NCI-H1417 (cell line): ENCODE measurements at places on chromosomes 7 and 10.

DNA sequence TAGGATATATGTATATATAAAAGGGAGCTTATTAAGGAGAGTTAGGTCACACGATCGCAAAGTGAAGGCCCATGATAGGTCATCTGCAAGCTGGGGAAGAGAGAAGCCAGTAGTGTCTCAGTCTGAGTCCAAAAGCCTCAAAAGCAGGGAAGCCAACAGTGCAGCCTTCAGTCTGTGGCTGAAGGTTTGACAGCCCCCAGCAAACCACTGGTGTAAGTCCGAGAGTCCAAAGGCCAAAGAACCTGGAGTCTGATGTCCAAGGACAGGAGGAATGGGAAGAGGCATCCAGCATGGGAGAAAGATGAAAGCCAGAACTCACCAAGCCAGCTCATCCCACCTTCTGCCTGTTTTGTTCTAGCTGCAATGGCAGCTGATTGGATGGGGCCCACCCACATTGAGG is 88.9 kb upstream of the TBX20 start:
- DNase-seq, result no peak

DNA sequence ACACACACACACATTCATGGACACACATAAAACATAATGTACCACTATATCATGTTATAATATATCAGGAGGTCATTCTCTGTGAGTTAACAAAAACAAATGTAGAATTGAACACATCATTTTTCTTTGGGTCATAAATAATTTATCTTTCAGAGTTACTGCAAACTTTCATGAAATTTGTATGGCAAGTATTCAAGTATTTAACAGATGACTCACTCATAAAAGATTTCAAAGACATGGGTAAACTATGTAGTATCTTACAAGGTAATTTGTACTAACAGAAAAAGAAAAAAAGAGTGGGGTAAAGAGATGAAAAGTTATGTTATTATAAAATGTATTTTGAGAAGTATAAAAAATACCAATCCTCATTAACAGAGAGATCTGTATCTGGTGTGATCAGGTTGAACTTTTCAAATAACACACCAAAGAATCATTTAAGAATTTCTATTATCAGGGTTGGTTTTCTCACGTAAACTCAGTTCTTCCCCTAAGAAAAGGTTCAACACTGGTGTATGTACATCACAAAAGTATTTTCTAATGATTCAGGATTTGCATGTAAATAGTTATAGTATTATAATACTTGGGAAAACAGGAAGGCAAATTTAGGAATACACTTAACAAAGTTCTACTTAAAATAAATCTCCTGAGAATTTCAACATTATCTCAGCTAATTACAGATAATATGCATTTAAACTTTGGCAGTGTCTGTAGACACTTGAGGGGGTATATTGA is 933.1 kb upstream of the LRRN3 start:
- DNase-seq, result no peak

DNA sequence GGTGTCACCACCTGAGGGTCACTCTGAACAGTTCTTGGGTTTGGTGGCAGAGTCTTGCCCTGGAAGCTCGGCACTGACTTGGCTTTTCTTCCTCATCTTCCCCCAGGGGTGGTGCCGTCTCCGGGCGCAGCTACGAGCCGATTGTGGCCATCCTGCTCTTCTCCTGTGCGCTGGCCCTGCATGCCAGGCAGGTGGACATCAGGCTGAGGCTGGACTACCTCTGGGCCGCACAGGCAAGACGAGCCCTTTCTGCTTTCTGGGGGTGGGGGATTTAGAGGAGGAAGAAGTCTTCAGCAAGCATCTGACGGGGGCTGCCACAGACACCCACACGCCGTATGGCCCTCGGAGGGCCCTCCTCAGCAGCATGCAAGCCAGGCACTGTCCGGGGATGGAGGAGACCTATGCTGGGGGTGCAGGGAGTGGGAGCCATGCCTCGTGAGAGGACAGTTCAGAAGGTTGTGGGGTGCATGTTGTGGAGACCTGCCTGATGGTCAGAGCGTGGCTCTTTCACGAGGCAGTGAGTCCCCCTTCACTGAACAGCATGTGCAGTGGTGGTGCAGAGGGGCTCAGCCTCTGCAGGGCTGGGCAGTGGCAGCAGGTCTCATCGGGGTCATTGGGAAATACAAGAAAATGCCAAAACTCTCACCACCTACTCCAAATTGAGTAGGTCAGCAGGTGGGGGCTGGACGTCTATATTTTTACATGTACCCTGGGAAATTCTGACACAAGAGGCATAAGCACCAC is 112.4 kb downstream of the ADCY1 start:
- no peak for DNase-seq

DNA sequence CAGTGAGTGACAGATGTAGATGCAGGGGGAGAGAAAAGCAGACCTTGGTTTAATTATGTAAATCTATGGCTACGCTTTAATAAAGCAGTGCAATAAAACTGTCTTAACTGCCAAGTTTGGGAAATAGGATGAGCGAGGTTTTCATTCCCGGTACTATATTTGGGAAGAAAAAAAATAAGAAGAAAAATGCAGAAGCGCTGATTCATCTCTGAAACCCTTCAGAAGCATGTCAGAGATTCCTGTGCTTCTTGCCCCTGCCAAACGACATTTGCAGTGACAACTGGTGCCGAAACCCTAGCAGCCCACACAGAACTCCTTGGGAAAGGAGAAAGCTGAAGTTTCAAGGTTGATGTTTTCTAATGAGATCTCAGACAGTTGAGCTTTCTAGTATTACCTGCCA is 380.7 kb downstream of the REEP3 start:
- DNase-seq, result no peak

DNA sequence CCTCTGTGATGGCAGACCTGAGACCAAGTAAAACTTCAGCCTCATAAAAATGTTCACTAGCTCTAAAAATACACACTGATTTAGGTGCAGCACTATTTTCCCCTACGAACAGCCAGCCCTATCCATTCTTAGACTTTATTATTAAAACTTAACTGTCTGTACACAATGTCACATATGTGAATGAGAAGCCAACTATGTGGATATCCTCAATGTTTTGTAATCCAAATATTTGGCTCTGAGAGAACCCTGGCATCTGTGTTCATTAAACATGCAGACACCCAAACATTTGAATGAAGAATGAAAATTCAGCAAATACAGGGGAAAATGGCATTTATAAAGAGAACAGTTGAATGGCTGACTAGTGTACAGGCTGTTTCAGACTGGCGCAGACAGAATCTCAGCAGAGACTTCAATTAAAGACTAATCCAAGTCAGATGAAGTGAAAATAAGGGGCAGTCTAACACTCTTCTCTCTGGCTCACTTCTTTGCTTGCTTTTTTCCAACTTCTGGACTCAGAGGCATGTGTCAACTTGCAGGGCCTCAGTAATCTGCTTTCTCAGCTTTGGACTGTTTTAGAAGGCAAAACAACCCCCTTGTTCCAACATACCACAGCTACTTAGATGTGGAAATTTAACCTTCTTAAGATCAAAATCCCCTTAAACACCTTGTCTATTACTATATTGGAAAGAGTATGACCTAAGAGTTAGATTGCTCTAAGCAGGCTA is 47.4 kb upstream of the FAM180A start:
- DNase-seq, result no peak
